ENCODE measurements at places on chromosomes 2 and 18. TPM values are rescaled to one million over a fixed set of nuclear protein-coding genes. Genes with fewer than 3 reads are reported as not detected.

DNA sequence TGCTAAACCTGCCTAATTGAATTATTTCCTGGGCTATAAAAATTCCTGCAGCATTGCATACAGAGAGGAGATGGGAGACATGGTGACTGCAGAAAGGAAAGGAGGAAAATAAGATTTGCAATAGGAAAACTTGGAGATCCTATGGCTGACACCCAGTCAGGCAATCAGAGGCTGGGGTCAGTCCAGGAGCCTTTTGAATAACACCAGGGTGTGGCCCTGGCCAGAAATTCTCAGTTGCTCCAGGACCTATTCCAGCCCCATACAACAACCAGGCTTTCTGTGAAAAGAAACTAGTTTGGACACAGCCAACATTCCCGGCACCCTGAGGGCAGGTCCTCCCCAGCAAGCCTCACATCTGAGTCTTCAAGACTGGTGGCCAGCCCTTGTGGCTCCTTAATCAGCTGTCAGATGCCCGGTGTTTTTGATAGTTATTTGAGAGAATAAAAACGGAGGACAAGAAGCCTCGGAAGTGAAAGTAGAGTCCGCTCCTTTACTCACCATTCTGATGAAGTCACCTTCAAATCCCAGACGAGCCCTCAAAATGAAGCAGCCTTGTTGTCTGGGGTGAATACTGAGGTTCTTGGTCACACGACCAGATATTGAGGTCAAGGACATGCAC, 31.1 kb upstream of the GMCL1 start:
- H3K27me3 ChIP-seq, result no peaks in the 10 kb centered on the region
- H3K27ac ChIP-seq, result peak overlapping the region; percentile 99
- H3K4me1 ChIP-seq, result peaks cover 65% of the 10 kb centered on the region
- H3K4me3 ChIP-seq, result peak overlapping the region; percentile 82
- H3K36me3 ChIP-seq, result peaks cover 21% of the 10 kb centered on the region
- DNase-seq, result no peak

DNA sequence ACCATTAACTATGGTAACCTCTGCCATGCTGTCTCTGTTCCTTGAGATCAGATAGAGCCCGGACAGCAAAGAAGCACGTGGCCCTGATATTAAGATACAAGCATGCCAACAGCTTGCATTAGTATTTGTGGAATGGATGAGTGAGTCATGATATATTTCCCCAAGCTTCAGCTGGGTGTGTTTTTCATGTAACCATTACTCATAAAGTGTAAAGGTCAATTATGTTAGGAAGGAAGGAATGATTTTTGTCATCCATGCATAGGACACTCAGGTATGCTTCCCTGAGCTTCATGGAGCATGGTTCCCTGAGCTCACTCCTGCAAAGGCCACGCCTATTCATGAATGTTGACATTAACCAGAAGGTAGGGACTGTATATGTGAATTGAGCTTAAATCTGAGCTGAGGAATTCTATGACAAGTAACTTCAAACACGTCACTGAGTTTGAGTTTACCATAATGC, 74.6 kb downstream of the ARL4C start:
- no peak for DNase-seq
- peak overlapping the region; percentile 27 for H3K27ac ChIP-seq
- H3K4me3 ChIP-seq, result no peak overlapping the region
- H3K4me1 ChIP-seq, result peaks cover 25% of the 10 kb centered on the region

GRCh38 chr2:12980817-12981216, 264.1 kb downstream of the TRIB2 start:
- H3K27me3 ChIP-seq, result peaks cover 2% of the 10 kb centered on the region
- H3K36me3 ChIP-seq, result no peaks in the 10 kb centered on the region
- no peak overlapping the region for H3K27ac ChIP-seq
- H3K4me3 ChIP-seq, result no peak overlapping the region
- DNase-seq, result no peak

DNA sequence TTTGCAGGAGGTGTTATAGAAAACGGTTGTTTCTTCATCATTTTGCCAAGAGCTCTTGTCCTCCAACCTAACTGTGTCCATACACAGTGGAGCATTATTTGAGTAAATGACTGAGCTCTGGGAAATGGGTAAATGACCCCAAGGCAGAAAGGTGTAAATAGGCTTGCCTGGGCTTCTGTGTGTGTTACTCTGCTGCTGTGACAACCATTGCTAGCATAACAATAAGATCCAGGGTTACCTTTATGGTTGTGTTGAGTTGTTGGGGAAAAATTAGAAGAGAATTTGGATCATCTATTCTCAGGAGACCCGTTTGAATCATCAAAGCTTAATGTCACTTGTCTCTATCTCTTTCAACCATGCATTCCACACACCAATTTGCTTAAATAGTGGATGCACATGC, 672.7 kb downstream of the DPP10 start:
- no peaks in the 10 kb centered on the region for H3K27me3 ChIP-seq
- no peak for DNase-seq
- H3K4me3 ChIP-seq, result no peak overlapping the region
- H3K4me1 ChIP-seq, result peaks cover 2% of the 10 kb centered on the region

- H3K36me3 ChIP-seq, result peaks cover 2% of the 10 kb centered on the region
- DNase-seq, result peak; percentile 21
- H3K4me3 ChIP-seq, result peak overlapping the region; percentile 44
- H3K27me3 ChIP-seq, result no peaks in the 10 kb centered on the region
- H3K27ac ChIP-seq, result peak overlapping the region; percentile 98
These were observed 56.8 kb downstream of the SH3BP4 start for GRCh38 chr2:235008584-235009044.

DNA sequence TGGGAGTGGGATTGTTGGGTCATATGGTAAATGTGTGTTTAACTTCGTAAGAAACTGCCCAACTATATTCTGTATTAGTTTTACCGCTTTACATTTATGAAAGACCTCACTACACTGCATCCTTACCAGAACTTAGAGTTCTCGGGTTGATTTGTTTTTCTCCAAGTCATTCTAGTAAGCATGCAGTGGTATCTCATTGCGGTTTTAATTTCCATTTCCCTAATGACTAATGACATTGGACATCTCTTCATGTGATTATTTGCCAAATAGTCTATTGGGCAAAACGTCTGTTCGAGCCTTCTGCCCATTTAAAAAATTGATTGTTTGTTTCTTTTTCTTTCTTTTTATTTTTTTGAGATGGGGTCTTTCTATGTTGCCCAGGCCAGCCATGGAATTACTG, 6.8 kb downstream of the FBLN7 start:
- H3K4me3 ChIP-seq, result no peak overlapping the region
- peaks cover 9% of the 10 kb centered on the region for H3K27me3 ChIP-seq
- peaks cover 4% of the 10 kb centered on the region for H3K4me1 ChIP-seq
- DNase-seq, result no peak
- no peak overlapping the region for H3K27ac ChIP-seq

GRCh38 chr2:39719317-39719716, 53.6 kb downstream of the TMEM178A start:
- DNase-seq, result no peak
- H3K27me3 ChIP-seq, result no peaks in the 10 kb centered on the region
- no peak overlapping the region for H3K27ac ChIP-seq

- H3K4me1 ChIP-seq, result no peaks in the 10 kb centered on the region
- no peak overlapping the region for H3K4me3 ChIP-seq
- H3K27ac ChIP-seq, result no peak overlapping the region
- H3K27me3 ChIP-seq, result no peaks in the 10 kb centered on the region
These were observed 186.9 kb downstream of the MYO1B start for GRCh38 chr2:191432121-191432520.

GRCh38 chr2:26559044-26559405, 81.1 kb upstream of the OTOF start:
- no peaks in the 10 kb centered on the region for H3K4me1 ChIP-seq
- H3K4me3 ChIP-seq, result no peak overlapping the region
- H3K27ac ChIP-seq, result no peak overlapping the region
- H3K36me3 ChIP-seq, result no peaks in the 10 kb centered on the region

DNA sequence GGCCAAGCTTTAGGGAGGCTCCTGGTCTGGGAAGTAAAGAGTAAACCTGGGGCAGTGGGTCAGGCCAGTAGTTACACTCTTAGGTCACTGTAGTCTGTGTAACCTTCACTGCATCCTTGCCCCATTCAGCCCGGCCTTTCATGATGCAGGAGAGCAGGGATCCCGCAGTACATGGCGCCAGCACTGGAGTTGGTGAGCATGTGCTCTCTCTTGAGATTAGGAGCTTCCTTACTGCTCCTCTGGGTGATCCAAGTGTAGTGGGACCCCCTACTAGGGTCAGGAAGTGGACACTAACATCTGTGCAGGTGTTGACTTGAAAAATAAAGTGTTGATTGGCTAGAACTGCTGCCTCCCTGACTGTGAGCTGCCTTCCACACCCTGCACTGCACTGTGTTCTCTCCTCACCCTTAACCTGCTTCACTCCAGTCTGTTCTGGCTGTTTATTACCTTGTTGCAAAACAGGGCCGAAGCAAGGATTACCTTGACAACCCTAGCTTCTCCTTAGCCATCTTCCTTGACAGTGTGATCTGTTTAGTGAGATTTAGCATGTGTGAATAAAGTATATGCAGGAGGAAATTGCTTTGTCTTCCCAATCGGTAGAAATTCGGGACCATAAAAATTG, 5.2 kb downstream of the RETREG2 start:
- no peak overlapping the region for H3K4me3 ChIP-seq
- no peak overlapping the region for H3K27ac ChIP-seq
- peaks cover 10% of the 10 kb centered on the region for H3K36me3 ChIP-seq
- DNase-seq, result no peak
- H3K4me1 ChIP-seq, result peaks cover 7% of the 10 kb centered on the region
- H3K27me3 ChIP-seq, result no peaks in the 10 kb centered on the region

- no peak overlapping the region for H3K27ac ChIP-seq
- H3K4me3 ChIP-seq, result no peak overlapping the region
- H3K27me3 ChIP-seq, result peaks cover 30% of the 10 kb centered on the region
- H3K36me3 ChIP-seq, result no peaks in the 10 kb centered on the region
- H3K4me1 ChIP-seq, result peaks cover 9% of the 10 kb centered on the region
These were observed 47.6 kb downstream of the ALPK2 start for GRCh38 chr18:58581265-58581664.

DNA sequence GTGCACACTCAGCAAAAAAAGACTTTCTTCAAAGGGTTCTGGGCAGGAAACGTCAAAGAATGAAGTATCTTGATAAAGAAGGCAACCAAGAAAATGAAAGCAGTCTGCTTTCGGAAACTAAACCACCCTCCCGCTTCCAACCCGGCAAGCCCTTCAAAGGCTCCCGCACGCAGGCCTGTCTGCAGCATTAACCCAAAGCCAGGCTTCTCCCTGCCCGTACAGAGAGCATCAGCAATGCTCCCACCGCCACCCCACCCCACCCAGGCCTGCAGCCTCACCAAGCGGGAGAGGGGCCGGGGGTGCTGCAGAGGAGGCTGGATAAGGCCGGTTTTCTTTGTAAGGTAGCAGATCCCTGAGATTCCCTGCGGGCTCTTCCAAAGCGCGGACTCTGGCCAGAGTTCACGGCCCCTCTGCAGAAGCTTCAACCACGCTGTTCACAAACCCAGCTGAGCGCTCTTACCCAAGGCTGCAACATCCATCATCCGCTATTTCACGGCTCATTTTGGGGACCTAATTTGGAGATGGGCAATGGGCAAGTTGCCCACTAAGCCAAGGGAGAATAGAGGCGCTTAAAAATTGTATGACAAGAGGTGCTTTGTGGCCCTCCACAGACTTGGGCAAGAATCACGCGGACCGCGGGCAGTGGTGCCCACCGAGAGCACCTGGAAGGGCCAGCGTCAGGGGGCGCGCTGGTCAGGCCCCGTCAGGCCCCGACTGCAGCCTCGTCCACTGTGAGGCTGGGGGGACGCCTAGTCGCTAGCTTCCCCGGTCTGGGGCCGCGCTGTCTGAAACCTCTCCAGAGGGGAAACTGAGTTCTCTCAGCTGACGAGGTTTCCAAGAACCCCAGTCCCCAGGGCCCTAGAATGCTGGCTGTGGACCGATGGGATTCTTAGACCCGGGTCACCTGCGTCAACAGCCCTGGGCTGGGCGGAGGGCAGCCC, 225.4 kb upstream of the ID2 start:
- H3K27me3 ChIP-seq, result peaks cover 12% of the 10 kb centered on the region
- no peak overlapping the region for H3K4me3 ChIP-seq
- peaks cover 1% of the 10 kb centered on the region for H3K36me3 ChIP-seq
- peaks cover 34% of the 10 kb centered on the region for H3K4me1 ChIP-seq
- H3K27ac ChIP-seq, result peak overlapping the region; percentile 52

- no peak overlapping the region for H3K4me3 ChIP-seq
- no peaks in the 10 kb centered on the region for H3K27me3 ChIP-seq
- H3K27ac ChIP-seq, result no peak overlapping the region
- no peaks in the 10 kb centered on the region for H3K4me1 ChIP-seq
- H3K36me3 ChIP-seq, result no peaks in the 10 kb centered on the region
- no peak for DNase-seq
These were observed 343.7 kb downstream of the SPAG16 start for GRCh38 chr2:213627835-213628460.

GRCh38 chr2:122056853-122057252, 301.4 kb downstream of the TSN start:
- peaks cover 18% of the 10 kb centered on the region for H3K4me1 ChIP-seq
- DNase-seq, result no peak
- no peaks in the 10 kb centered on the region for H3K27me3 ChIP-seq
- H3K4me3 ChIP-seq, result no peak overlapping the region
- peaks cover 1% of the 10 kb centered on the region for H3K36me3 ChIP-seq
- H3K27ac ChIP-seq, result no peak overlapping the region

DNA sequence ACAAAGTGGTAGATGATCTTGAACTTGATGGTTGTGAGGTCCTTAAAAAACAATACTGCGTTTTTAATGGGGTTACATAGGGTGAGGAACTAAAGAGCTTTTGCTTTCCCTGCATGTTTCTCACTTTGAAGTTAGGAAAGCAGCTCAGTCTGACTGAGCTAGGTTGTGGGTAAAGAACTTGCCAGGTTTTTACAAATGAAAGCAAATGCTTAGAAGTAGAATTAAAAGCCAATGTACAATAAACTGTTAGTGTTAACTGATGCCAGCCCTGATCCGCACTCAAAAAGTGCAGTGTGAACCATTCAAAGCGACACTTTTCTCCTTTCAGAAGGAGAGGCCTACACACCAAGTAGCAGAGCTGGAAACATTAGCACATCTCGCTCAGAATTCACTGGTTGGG, 270.3 kb downstream of the AGPS start:
- DNase-seq, result no peak
- no peak overlapping the region for H3K27ac ChIP-seq
- no peaks in the 10 kb centered on the region for H3K27me3 ChIP-seq

GRCh38 chr2:170019060-170019805, 158.7 kb upstream of the MYO3B start:
- no peaks in the 10 kb centered on the region for H3K27me3 ChIP-seq
- H3K27ac ChIP-seq, result no peak overlapping the region
- no peak for DNase-seq
- peaks cover 5% of the 10 kb centered on the region for H3K36me3 ChIP-seq

GRCh38 chr2:43098539-43098938, 127.9 kb downstream of the ZFP36L2 start:
- no peaks in the 10 kb centered on the region for H3K27me3 ChIP-seq
- no peak overlapping the region for H3K4me3 ChIP-seq
- H3K27ac ChIP-seq, result no peak overlapping the region

- H3K27me3 ChIP-seq, result no peaks in the 10 kb centered on the region
- H3K27ac ChIP-seq, result no peak overlapping the region
- H3K4me3 ChIP-seq, result no peak overlapping the region
- no peak for DNase-seq
These were observed 240.4 kb downstream of the PLCL1 start for GRCh38 chr2:198044777-198045176.

GRCh38 chr2:224222291-224222690, 179.6 kb downstream of the FAM124B start:
- peaks cover 1% of the 10 kb centered on the region for H3K4me1 ChIP-seq
- no peak for DNase-seq
- no peak overlapping the region for H3K27ac ChIP-seq
- H3K4me3 ChIP-seq, result no peak overlapping the region
- no peaks in the 10 kb centered on the region for H3K36me3 ChIP-seq

AGFG1 gene
- total RNA-seq, result 74.5 TPM

G6PC2 gene
- total RNA-seq, result not detected

MAP3K19 gene
- total RNA-seq, result not detected

DNER gene
- 0.91 TPM for total RNA-seq

KCNK3 gene
- 1.2 TPM for total RNA-seq

PTPRN gene
- 30.2 TPM for total RNA-seq

MYCN gene
- 17.6 TPM for total RNA-seq

KCNS3 gene
- total RNA-seq, result 8.2 TPM

NEU2 gene
- total RNA-seq, result not detected

DSEL gene
- total RNA-seq, result 5.9 TPM

ANKRD62 gene
- total RNA-seq, result not detected
